GM12892 (cell line): ENCODE measurements at places on chromosomes 12 and 14.

DNA sequence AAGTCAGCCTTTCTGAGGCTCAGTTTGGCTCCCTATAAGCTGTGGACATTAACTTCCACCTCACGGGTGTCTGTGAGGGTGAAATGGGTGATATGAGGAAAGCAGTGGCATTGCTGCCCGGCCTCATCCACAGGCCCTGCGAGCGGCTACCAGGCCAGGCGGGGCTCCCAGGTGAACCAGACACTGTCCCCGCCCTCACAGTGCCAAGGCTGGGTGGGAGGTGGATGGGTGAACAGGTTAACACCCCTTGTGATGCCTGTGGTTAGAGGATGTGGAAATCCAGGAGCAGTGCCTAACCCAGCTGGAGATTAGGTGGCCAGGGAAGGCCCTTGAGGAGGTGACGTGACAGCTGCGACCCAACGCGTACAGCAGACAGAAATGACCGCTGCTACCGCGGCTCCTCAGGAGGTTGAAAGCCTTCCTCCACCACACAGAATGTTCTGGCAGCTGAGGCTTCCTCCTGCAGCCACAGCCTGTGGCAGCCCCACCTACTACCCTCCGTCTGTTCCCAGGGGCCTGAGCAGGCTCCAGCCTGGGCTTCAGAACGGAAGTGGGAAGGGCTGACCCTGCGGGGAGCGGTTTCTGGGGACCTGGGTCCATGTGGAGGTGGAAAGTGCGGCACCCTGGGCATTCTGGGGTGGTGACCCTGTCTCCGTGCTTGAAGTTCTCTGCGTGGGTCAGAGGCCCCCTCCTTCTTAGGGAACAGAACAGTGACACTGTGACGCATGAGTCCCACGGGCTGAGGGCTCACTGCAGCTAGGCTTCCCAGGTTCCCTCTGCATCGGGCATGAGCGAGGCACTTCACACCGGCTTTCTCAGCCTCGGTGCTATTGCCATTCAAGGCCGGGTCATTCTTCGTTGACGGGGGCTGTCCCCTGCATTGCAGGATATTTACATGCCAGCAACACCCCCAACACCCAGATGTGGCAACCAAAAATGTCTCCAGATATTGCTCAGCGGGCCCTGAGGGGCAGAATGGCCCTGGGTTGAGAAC, 9.7 kb downstream of the MMAB start:
- DNase-seq = no peak

DNA sequence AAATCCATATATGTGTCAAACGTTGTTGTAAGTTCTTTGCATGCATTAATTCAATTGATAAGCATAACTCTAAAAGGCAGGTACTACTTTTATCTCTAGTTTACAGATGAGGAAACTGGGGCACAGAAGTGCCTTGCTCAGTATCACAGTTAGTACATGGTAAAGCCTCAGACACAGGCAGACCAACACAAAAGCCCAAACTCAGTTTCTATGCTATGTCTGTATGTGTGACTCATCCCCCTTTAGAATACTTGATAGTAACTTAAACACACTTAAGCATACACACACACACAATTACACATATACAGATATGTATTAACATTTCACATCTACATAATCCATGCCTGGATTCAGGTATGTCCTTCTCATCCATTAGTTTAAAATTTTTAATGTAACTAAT, 88.0 kb downstream of the EPS8 start:
- no peak for DNase-seq

GRCh38 chr12:123107926-123108681, 42.8 kb downstream of the PITPNM2 start:
- DNase-seq = no peak

DNA sequence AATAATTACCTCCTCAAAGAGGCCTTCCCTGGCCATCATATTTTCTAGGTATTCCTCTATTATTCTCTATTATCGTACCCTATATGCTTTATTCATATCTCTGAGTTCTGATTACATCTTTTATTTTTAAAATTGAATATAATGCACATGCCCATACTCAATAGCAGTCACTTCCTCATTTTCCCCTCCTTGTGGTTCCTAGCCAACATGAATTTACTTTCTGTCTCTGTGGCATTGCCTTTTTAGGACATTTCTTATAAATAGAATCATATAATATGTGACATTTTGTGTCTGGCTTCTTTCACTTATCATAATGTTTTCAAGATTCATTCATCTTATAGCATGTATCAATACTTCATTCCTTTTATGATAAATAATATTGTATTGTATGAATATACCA, 74.4 kb upstream of the TRHDE start:
- DNase-seq = no peak

- no peak for DNase-seq
Observed at GRCh38 chr14:65501328-65501727, 88.8 kb downstream of the FUT8 start.

GRCh38 chr14:77505031-77505430, 6.4 kb upstream of the ISM2 start:
- no peak for DNase-seq

DNA sequence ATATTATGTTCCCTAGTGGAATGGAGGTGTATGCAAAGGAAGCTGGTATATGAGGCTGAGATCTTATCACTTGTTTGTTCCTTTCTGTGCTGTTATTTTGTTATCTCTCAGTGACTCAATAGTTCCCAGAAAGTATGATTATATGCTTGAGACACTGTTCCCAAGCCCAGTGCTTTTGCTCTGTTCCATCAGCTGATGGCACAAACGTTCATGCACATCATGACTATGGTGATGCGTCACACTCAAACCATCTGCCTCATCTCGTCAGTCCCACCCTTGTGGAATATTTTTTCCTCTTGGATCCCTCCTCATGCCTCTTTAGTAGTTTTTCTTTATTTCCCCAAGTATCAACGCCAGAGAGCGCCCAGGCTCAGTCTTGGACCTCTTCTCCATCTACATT, 786.9 kb downstream of the AACS start:
- DNase-seq = no peak

GRCh38 chr12:112331886-112332285, 50.3 kb downstream of the HECTD4 start:
- no peak for DNase-seq

- no peak for DNase-seq
Observed at GRCh38 chr14:44163946-44164345, 343.1 kb downstream of the FSCB start.

DNA sequence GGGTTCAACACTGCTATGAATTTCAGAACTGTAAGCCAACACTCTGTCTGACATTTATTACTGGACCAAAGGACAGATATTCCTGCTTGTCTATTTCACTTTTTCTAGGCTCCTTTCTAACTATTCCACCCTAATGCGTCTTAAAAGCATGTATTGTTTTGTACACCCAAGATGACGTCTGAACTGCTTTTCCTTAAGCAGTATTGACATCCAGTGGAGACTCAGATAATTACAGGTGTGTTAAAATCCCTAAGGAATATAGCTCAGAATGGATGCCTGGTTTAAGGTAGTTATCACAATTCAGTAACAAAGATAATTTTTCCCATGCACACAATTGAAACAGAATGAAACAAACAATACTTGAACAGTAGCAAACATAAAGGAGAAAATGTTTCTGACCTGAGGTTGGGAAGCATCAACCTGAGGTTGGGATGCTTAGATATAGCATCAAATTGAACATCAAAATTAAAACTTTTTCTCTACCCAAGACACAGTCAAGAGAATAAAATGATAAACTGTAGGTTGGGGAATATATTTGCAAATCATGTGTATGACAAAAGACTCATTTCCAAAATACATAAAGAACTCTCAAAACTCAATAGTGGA, 93.7 kb upstream of the PTPRR start:
- DNase-seq = no peak
